ENCODE measurements at places on chromosomes 1 and 21. TPM values are rescaled to one million over a fixed set of nuclear protein-coding genes. Genes with fewer than 3 reads are reported as not detected.

Gene CD1E
- total RNA-seq, result not detected

Gene MIXL1
- 0.05 TPM for total RNA-seq

Gene PLA2G5
- total RNA-seq, result not detected

Gene PTGS2
- total RNA-seq, result 6.6 TPM

Gene FAM72C
- 5.8 TPM for total RNA-seq

Gene LCE6A
- not detected for total RNA-seq

Gene C1QTNF12
- 2.0 TPM for total RNA-seq

Gene DENND1B
- total RNA-seq, result 2.8 TPM

Data from A549 treated with CORT108297 at 1 μM for 4 hours (cell line).